Suprapubic skin (tissue), 4 donors: ENCODE measurements at places on chromosomes 5 and 9.

DNA sequence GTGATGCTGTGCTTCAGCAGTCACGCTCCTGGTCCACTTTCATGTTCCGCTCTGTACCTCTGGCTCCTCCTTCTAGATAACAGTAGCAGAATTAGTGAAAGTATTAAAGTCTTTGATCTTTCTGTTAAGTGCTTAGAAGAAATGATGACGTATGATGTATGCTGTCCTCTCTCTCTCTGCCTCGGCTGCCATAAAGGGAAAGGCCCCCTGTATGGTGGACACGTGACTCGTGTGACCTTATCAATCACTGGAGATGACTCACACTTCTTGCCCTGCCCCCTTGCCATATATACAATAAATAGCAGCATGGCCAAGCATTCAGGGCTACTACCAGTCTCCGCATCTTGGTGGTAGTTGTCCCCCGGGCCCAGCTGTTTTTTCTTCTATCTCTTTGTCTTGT lies 100.3 kb downstream of the SYK start:
- DNase-seq, result no peak

GRCh38 chr9:76643399-76644117 lies 120.7 kb upstream of the PCA3 start:
- DNase-seq, result no peak

DNA sequence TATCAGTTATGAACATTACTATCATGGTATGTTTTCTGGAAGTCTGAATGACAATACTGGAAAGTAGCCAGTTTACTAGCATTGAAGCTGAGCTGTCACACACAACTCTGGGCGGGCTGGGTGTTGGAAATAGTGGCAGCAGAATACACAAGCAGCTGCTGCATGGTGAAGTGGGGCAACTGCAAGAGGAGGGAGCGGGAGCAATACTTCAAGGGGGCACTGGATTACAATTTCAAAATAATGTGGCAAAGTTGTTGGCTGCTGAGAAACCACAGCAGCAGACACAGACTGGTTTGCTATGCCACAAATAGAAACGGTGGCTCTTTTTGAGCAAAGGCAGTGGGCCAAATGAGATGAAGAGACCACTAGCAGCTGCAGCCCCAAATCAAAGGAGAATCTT lies 350.2 kb downstream of the KIAA0825 start:
- no peak for DNase-seq

DNA sequence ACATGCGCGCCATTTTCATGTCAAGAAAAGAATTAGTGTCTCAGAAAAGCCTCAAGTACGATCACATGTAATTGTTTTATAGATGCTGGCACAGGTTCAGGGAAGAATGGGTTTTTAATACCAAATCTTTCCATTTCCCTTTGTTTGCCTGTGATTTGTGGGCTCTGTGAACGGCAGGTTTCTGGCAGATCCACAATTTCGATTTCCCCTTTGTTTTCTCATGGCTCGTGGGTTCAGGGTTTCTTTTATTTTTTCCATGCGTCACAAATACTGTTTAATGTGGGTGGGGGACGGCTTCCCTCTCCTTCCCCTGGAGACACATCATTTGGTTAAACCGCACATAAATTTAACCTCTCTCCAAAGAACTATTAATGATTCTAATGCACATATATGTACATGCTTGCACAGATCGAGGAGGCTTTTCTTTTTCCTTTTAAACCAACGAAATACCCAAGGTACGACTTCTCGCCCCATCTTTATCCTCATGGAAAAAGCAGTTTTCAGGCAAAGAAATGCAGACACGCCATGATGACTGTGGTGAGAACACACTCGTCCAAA lies 195.9 kb downstream of the SLIT3 start:
- no peak for DNase-seq

DNA sequence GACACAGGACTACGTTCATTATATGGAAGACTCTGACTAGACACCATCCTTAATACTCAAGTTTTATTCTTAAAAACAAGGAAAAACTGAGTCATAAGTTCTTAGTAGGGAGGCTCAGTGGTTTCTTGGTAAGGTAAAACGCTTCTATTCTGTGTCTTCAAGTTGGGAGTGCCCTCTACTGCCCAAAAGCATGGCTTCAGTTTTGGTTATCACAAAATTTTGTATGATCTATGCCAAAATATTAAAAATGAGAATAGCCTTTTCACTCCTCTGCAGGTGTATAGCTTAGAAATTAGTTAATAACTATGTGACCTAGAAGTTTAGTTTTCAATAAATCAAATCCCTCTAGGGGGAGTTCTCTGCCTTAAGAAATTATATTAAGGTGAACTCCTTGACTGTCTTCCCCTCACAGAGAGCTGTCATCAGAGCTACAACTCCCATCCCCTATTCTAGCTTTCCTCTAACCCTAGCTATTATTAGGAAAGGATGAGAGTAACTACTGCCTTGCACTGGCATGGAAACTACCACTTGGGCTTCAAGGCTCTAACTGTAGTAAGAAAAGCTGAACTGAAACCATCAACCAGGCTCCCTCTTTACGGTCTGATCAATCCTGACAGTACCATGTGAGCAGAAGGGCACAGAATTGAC lies 189.7 kb downstream of the GNAQ start:
- no peak for DNase-seq

- DNase-seq, result no peak
Observed at GRCh38 chr5:26572480-26572879, 465.9 kb downstream of the CDH9 start.

DNA sequence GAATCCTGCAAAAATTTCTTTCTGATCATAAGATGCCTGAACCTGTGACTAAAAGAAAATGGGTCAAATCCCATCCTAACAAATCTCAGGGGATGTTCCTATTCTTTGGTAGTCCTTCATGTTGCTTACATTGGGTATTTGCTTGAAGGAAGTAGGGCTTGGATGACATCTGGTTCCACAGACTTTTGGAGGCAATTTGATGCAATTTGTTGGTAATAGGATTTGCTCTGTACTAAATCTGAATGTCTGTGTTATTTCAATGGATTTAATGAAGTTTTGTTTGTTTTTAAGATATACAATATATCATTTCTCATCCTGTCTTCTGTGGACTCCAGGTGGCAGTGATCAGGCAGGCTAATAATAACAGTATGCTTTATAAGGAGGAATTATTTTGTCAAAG lies 457.9 kb downstream of the ZSWIM6 start:
- no peak for DNase-seq

DNA sequence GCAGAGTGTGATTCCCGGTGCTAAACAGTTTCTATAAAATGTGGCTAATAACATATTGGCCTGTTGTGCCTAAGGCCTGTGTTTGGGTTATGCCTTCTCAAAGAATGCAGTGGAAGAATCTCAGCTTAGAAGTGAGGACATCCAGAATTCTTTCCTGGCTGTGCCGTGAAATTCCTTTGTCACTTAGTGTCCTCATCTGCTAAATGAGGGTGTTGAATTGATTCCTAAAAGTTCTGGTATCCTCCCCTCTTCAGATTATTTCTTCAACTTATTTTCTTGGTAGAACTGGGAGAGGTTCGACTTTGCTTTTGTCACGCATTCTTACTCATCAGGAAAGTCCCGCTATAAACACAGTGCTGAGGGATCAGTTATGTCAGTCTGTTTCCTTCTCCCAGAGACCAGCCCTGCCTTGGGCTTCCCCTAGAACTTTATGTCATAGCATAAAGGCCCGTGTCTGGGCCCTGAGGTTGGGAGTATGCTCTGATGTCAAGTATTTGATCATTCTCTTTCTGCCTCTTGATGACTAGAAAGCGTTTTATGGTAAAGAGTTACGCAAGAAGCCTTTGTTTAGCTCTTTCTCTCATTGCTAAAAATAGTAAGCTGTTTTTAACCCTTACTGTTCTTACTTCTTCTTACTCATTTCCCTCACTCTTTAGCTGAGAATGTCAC lies 29.5 kb downstream of the MTAP start:
- no peak for DNase-seq

GRCh38 chr5:144710637-144711036 lies 540.0 kb downstream of the KCTD16 start:
- no peak for DNase-seq

- DNase-seq, result no peak
Observed at GRCh38 chr5:91225848-91226686, 157.1 kb downstream of the ARRDC3 start.

- no peak for DNase-seq
Observed at GRCh38 chr9:101451498-101451897, 15.9 kb upstream of the ALDOB start.

GRCh38 chr5:93337138-93337537 lies 243.9 kb downstream of the NR2F1-AS1 start:
- no peak for DNase-seq

GRCh38 chr5:82319651-82320376 lies 41.7 kb upstream of the RPS23 start:
- no peak for DNase-seq

- no peak for DNase-seq
Observed at GRCh38 chr9:22463205-22463604, 16.6 kb downstream of the DMRTA1 start.

DNA sequence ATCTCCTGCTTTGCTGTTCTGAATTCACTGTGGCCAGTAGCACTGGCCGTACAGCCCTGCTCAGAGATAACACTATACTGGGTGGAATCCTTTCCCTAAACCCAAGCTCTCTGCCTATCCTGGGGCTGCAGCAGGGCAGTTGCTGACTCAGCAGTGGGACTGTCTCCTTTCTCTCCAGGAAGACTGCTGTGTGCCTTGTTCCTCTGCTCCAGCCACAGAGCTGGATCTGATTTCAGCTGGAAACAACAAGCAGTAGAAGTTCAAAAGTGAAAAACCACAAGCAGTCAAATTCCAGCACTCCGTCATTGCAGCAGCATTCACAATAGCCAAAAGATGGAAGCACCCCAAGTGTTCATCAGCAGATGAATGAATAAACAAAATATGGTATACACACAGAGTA lies 105.0 kb downstream of the FBXL7 start:
- DNase-seq, result no peak

DNA sequence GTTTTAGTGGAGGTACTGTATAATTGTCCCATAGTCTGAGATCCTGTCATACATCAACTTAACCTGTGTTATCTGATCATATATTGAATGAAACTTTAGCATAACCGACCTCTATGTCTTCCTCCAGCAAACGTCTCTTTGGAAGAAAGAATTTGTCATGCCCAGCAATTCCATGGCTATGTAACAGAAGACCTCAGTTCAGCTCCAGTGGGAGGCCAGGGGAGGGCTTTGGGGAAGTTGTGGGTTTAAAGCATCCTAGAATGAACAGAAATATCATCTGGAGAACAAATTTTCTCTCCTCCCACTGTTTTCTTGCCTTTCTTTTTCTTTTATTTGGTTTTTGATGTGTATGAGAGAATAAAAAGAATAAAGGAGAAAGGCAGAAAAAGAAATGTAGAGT lies 164.5 kb downstream of the GAS1 start:
- no peak for DNase-seq

DNA sequence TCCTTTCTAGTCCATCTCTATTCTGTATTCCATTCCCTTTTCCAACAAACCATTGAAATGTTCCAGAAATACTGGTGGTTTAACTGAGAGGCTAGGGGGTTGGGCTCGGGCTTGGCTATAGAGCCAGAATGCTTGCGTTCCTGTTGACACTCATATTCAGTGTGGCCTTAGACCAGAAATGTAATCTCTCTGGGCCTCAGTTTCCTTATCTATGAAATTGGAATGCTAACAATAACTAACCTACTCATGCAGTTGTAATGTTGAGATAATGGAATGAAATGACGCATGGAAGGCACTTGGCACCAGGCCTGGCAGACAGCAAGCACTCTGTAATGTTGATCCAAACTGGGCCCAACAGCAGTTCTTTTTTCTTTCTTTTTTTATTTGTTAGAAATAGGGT lies 26.8 kb downstream of the JADE2 start:
- no peak for DNase-seq

- DNase-seq, result no peak
Observed at GRCh38 chr9:87855061-87855460, 27.6 kb upstream of the SPATA31E1 start.

DNA sequence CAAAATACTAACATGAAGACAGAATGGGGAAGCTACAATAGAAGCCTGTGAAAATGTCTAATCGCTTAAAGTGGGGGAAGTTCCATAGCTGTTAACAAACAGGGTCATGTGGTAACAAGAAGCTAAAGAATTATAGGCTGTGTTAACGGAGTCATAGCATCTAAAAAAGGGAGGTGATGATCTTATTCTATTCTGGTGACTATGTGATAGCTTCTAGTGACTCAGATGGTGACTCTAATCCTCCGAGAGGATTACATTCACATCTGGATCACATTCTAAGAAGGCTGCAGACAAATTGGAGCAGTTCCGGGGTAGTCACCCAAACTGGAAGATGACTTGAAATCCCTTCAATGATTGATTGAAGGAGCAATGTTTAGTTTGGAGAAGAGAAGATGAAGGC lies 142.1 kb downstream of the LIFR start:
- DNase-seq, result no peak

DNA sequence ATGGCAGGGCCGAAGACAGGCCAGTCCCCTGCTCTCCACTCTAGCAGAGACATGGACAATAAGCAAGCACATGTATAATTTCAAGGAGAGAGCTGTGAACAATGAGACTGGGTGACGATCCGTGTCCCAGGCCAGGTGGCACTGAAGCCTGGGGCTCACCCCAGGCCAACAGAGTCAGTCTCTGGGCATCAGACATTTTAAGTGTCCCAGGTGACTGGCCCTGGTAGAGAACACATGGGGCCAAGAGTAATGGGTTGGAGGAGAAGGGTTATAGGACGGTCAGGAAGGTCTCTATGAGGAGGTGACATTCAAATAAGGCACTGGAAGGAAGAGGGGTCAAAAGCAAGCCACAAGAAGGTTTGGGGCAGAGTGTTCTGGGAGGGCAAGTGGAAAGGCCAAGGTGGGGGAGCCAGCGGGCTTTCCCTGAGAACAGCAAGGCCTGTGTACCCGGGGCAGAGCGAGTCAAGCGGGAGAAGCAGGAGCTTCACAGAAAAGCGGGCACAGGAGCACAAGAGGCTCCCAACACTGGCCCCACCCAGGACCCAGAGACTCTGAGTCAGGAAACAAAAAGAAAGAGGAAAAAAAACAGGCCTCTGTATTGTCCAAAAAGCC lies 1.1 kb upstream of the AKNA start:
- no peak for DNase-seq

GRCh38 chr9:17520268-17521064 lies 58.4 kb upstream of the SH3GL2 start:
- DNase-seq, result no peak

DNA sequence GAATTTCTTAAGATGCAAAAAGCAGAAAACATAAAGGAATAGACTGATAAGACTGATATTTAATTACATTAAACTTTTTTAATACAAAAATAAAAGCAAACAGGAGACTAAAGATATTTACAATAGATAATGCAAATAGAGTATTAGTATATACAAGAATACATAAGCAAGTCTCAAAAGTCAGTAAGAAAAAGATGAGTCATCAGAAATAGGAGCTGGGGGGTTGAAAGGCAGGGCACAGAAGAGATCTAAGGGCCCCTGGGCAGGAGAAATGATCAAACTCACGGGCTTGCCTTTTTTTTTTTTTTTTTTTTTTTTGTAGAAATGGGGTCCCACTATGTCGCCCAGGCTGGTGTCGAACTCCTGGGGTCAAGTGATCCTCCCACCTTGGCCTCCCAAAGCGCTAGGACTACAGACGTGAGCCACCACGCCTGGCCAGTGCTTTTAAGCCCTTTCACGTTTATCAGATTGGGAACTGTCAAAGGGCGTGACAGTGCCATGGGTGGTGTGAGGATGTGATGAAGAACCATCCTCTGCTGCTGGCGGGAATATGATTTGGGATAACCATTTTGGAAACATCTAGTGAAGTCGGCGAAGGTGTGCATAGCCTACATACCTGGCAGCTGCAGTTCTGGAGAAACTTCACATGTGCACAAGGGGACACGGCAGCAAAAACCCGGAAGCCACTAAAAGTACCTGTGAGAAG lies 126.1 kb downstream of the CACNA1B start:
- DNase-seq, result no peak
